ENCODE measurements at places on chromosomes 2 and 18.

- no peak for DNase-seq
Measured at GRCh38 chr18:68666381-68666780, 48.5 kb downstream of the TMX3 start.

DNA sequence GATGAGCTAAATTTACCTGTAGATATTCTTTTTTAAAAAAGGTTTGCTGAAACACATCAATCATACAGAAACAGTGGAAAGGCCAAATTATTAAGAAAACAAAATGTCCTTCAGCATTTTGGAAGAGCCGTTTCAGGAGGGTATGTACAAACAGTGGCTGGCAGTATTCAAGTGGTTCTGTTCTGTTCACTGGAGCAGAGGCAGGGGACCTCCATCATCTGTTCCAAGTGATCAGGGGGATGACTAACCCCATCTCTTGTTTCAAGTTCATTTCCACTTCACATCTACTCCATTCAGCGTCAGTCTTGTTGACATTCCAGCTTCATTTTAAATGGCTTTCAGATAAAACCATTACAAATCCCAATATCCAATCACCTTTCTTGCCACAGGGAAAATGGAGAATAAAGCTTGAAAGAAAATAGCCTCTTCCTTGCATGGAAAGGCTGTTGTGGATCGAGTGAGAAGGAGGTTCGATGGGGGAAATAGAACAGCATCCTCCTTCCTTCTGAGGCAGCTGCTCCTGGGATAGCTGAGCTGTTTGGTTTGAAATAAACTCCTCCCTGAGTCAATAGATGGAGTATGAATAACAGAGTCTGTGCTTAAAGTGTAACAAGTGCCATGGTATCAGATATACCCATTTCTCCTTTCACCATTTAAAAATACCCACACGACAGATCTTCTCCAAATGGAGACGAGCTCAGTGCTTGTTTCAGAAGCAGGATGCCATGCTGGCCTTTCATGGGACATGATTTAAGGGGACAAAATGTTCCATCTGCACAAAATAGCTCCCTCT, 63.7 kb upstream of the OTOF start:
- DNase-seq = no peak

GRCh38 chr2:88248280-88248828, 78.2 kb downstream of the THNSL2 start:
- DNase-seq = no peak

GRCh38 chr2:96197546-96198255, 10.9 kb downstream of the STARD7 start:
- no peak for DNase-seq

DNA sequence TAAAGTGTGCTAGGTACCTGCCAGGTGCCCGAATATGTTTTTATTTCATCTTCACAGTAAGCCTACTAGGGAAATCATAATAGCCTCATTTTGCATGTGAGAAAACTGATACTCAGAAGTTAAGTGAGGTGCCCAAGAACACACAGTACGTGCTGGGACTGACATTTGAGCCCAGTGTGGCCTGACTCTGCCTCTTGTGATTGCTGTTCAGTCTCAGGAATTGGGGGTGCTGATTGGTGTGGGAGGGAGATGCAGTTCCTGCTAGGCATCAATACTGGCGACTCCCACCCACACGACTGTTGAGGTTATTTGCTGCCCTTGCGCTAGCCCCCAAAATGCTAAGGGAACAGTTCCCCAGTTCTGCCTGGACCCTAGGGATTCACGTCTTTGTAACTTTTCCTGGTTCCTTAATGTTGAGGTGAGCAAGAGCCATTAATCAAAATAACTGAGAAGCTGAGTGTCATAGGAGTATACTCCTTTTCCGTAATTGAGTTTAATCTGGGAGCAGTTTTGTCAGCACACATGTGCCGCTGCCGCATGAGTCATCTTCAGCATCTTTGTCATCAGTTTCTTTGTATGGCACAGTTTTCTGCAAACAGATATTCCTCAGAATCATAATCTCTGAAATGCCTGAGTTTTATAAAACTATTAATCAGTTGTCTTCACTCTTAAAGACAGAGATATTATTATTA, 120.7 kb downstream of the NCK2 start:
- no peak for DNase-seq

DNA sequence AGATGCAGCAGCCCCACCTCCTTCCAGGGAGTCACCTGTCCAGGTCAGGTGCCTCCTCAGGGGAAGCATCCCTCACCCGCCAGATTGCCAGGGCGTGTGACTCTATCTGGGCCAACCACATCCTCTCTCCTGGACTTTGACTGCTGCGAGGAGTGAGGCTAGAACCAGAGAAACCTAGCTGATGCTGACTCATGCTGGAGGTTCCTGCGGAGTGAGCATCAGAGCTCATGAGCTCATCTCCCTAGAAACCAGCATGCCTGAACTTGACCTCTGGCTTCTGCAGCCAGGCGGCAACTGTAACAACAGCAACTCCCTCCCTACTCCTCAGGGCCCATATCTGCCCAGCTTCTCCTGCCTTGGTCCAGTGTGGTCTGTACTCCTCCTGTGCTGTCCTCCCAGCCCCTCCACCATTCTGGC, 28.3 kb upstream of the NT5DC4 start:
- peak; percentile 90 for DNase-seq

- no peak for DNase-seq
Measured at GRCh38 chr18:68847219-68847837, 49.4 kb downstream of the CCDC102B start.

GRCh38 chr2:5587766-5588165, 104.4 kb upstream of the SOX11 start:
- DNase-seq = no peak

- no peak for DNase-seq
Measured at GRCh38 chr2:39154944-39155343, 34.1 kb upstream of the SOS1 start.

DNA sequence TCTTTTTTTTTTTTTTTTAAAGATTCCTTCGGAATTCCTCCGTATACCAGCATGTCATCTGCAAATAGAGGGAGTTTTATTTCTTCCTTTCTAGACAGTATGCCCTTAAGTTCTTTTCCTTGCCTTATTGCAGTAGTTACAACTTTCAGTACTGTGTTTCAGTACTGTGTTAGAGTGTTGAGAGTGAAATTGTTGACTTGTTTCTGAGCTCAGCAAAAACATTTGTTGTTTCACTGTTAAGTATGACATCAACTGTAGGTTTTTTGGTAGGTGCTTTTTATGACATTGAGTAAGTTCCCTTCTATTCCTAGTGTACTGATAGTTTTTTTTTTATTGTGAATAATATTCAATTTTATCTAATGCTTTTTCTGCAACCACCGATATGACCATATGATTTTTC, 43.9 kb downstream of the ACVR2A start:
- DNase-seq = no peak

DNA sequence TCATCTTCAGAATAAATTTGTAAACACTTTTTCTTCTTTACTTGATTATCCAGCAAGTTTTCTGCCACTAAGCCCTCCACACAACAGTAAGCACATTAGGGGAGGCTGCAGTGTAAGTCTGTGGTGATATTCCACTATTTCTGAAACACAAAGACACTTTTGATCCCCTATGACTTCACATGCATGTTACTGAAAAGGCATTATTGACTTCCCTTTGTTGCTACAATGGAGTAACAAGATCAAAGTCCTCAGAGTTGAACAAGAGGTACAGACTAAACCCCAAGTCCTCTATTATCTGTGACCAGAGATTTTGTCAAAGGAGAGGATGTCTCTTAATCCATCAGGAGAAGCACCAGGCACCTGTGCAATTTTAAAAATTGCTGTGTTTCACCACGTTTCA, 157.9 kb downstream of the CD226 start:
- DNase-seq = no peak

- no peak for DNase-seq
Measured at GRCh38 chr2:100803334-100803733, 16.6 kb upstream of the NPAS2 start.

DNA sequence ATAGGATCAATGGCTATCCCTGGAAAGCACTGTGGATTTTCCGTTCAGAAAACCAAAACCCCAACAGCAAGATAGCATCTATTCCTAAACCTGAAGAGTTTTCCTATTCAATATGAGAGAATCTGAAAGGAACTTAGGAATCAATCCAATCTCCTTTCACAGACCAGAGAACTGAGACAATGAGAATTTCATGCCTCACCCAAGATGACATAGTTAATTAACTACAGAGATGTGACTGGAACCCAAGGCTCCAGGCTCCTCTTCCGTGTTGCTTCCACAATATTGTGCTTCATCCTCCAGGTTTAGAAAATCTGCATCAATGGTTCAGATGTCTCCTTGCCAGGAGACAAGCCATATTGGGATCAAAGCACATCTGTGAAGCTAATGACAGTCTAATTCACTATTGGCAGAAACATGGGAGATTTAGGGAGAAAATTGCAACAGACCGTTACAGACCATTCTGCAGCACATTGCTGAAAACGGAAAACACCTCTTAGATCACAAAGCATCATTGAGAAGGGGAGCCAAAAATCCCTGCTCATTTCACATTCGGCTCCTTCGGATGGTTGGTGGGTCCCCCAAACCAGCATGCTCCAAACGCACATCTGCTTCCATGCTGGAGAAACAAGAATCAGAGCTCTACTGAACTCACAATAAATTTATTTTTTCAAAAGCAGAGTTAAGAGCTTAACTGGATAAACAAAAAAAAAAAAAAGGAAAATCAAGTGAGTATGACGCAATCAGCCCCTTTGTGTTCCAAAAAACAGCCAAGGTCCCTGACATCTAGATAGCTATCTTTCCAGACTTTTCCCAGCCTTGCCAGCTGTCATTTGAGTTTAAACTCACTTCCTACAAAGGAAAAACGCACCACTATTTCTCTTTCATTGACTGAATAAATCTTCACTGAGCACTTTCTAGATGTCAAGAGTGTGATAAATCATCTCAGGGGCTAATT, 290.3 kb downstream of the C1D start:
- no peak for DNase-seq

GRCh38 chr2:211408483-211408891, 852.1 kb downstream of the CPS1 start:
- DNase-seq = no peak

GRCh38 chr2:121454549-121455090, 76.1 kb upstream of the RNU4ATAC start:
- no peak for DNase-seq

- DNase-seq = no peak
Measured at GRCh38 chr2:231745303-231746038, 35.6 kb downstream of the PDE6D start.

- DNase-seq = peak; percentile 76
Measured at GRCh38 chr2:37561615-37562569, 109.5 kb downstream of the CDC42EP3 start.

DNA sequence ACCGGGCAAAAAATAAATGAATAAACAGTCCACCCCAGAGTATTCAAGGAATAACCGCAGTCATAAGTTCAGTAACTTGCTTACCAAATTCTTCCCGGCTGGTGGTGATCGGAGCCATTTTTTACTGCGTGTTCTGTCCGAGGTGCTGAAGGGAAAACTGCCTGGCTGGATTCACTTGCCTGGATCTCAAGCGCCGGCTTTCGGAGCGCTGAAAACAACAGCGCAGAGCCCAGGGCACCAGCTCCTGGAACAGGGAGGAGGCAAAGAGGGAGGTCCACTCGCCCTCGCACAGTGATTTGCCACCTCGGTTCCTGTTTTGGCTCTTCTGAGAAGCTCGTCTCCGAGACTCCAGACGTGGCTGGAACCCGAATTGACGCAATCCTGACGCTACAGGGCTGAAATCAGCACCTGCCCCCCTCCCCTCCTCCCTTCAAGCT, at the start of gene SYT4:
SYT4 (minus strand) TSS at position 327 of the 437 bp plus-strand sequence; CDS start at position 118, 209 bp downstream.
- DNase-seq = no peak
